HCT116 (cell line): ENCODE measurements at places on chromosomes 4 and X.

- no peak for DNase-seq
Observed at GRCh38 chr4:168725930-168726329, 229.1 kb downstream of the PALLD start.

DNA sequence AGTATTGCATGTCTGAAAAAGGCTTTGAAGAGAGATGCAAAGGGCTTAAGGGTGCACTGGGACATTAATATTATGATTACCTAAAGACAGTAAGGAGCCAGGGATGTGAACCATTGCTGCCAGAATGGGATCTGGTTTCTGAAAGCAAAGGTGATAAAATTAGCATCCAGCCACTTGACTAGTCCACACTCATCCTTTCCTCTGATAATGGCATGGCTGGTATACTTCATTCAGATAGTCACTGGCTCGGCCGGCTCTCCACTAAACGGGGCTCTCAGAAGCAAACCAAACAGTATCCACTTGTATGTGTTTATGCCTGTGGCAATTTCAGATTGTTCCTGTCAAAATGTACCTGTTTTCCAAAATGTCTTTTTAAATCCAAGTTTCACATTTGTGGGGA is 46.4 kb downstream of the MAMLD1 start:
- no peak for DNase-seq

DNA sequence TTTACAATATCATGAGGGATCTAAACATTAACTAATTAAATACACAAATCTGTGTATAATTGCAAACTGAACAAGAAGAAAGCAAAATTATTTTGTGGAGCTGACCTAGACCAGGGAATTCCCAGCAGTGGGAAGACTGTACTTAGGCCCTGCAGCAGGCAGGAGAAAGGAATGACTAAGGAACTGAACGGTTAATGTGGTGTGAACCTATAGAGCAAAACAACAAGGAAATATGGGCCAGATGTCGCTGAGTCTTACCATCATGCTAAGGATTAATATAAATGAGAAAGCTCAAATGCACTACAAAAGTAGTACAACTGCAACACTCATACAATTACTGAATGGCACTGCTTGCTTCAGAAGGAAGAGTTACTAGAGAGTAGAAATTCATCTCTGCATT is 120.3 kb upstream of the ATXN3L start:
- no peak for DNase-seq

DNA sequence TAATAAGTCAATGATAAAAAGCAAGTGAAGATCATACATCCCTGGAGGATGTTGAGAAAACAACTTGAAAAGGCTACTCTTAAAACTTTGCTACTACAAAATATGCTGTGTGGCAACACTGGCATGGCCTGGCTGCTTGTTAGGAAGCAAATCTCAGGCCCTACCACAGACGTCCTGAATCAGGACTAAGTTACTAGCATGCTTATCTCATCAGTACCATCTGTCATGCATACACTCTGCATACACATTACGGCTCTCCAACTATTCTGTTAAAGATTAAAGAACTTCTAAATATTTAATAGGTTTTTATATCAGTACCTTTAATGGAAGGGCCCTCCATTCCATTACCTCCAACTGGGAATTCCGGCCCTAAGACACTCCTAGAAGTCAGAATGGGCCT is 8.2 kb downstream of the PAPSS1 start:
- DNase-seq, result no peak

DNA sequence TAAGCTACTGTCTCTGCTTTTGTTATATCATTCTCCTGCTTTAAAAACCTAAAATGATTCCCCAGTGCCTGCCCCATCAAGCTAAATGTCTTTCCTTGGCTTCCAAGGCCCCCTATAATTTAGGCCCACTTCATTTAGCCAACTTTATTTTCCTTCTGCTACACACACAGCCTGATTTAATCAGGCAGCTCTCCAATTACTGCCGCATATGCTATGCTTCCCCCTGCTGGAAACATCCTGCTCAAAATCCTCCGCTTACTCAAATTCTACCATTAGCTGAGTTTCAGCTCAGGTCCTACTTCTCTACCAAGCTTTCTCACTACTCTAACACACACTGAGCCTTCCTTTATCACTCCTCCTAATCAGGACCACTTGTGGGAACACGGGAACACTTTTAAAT is 17.0 kb downstream of the LAMP2 start:
- DNase-seq, result no peak
